ENCODE measurements at places on chromosomes 13 and 19. TPM values are rescaled to one million over a fixed set of nuclear protein-coding genes. Genes with fewer than 3 reads are reported as not detected.
A peak's percentile ranks its signal among the peaks of the same experiment; 100 is the strongest.

- no peaks in the 10 kb centered on the region for H3K27me3 ChIP-seq
- no peaks in the 10 kb centered on the region for H3K36me3 ChIP-seq
- H3K27ac ChIP-seq: no peak overlapping the region
- H3K4me1 ChIP-seq: peaks cover 24% of the 10 kb centered on the region
- peak; percentile 91 for DNase-seq
These were observed 49.5 kb downstream of the RFX2 start for GRCh38 chr19:6060600-6061375.

DNA sequence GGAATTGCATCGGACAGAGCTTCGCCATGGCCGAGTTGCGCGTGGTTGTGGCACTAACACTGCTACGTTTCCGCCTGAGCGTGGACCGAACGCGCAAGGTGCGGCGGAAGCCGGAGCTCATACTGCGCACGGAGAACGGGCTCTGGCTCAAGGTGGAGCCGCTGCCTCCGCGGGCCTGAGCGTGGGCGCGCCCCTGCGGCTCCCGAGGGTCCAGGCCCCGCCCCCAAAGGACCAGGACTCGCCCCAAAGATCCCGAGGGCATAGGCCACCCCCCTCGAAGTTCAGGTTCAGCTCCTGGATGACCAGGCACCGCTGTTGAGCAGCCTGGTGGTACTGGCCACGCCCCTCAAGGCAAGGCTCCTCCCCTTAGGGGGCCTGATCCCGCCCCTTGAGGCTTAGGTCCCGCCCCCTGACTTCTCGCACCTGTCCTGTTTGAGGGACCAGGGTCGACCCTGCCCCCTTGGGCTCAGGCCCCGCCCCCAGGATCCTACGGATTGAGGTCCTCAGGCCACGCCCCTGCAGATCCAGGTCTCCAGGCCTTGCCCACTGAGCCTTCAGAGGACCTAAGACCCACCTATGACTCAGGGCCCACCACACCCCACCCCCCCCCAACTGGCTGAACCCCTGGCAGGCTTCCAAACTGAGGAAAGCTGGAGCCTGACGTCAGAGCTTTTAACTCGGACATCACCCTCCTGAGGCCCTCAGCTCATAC, 43.1 kb downstream of the CYP4F22 start:
- H3K36me3 ChIP-seq: no peaks in the 10 kb centered on the region
- no peaks in the 10 kb centered on the region for H3K27me3 ChIP-seq
- H3K4me1 ChIP-seq: peaks cover 2% of the 10 kb centered on the region
- no peak overlapping the region for H3K4me3 ChIP-seq
- H3K27ac ChIP-seq: no peak overlapping the region
- no peak for DNase-seq

DNA sequence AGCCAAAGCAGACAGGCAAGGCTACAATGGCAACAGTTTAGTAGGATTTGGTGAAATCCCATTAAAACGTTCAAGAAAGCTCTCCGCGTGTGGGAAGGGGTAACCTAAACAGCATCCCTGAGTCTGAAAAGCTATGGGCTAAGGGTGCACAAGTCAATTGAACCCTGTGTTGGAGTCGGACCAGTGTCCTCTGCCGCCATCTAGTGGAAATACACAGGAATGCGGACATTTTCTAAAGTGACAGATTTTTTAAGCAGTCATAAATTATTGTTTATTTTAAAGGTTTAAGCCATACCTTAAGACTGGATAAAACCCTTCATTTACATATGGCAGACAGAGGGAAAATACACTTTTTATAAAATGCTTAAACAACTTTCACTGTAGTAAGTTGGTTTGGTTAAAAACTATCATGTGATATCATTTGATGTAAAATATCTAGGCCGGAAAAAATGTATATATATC, 26.5 kb upstream of the LSM14A start:
- H3K4me3 ChIP-seq: no peak overlapping the region
- no peaks in the 10 kb centered on the region for H3K36me3 ChIP-seq
- DNase-seq: peak; percentile 61
- H3K27ac ChIP-seq: no peak overlapping the region
- no peaks in the 10 kb centered on the region for H3K27me3 ChIP-seq
- H3K4me1 ChIP-seq: no peaks in the 10 kb centered on the region

DNA sequence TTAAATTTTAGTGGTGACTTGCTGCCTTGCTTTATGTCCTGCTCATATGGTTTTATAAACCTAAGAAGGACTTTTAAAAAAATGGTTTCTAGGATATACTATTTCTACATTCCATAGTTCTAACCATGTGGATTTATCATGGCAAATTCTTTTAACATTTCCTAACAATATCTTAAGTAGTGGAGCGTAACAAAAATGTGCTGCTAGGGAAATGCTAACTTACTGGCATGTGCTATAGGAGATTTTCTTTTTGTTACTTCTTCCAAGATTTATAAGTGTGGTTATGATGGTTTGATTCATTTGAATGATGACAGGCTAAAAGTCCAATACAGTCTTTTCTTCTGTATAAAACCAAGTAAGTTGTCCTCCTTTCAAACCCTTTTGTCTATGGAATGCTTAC, 713.7 kb downstream of the SLITRK1 start:
- H3K4me1 ChIP-seq: no peaks in the 10 kb centered on the region
- H3K27ac ChIP-seq: no peak overlapping the region
- no peak for DNase-seq
- H3K27me3 ChIP-seq: no peaks in the 10 kb centered on the region

DNA sequence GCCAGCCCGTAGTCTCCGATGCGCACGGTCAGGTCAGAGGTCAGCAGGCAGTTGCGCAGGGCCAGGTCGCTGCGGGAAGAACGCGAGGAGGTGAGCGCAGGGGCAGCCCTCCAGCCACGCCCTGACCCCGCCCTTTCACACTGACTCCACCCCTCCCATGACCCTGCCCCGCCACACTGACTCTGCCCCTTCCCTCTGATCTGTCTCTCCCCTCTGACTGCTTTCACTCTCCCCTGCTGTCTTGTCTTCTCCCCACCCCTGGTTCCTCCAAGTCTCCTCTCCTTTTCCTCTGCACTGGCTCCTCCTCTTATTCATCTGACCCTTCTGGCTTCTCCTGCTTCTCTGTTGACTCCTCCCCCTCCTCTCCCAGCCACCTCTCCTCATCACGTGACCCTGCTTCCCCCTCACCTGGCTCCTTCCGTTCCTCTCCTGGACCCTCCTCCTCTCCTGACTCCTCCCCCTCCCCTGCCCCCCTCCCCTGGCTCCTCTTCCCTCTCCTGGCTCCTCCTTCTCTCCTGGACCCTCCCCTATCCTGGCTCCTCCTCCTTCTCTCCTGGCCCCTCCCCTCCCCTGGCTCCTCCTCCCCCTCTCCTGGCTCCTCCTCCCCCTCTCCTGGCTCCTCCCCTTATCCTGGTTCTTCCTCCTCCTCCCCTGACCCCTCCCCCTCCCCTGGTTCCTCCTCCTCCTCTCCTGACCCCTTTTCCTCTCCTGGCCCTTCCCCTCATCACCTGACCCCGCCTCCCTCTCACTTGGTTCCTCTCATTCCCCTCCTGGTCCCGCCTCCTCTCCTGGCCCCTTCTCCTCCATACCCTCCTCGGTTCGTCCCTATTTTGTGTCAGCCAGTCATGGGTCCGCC, 9.9 kb downstream of the LMTK3 start:
- no peaks in the 10 kb centered on the region for H3K36me3 ChIP-seq
- H3K4me1 ChIP-seq: no peaks in the 10 kb centered on the region
- no peak overlapping the region for H3K27ac ChIP-seq
- DNase-seq: no peak

DNA sequence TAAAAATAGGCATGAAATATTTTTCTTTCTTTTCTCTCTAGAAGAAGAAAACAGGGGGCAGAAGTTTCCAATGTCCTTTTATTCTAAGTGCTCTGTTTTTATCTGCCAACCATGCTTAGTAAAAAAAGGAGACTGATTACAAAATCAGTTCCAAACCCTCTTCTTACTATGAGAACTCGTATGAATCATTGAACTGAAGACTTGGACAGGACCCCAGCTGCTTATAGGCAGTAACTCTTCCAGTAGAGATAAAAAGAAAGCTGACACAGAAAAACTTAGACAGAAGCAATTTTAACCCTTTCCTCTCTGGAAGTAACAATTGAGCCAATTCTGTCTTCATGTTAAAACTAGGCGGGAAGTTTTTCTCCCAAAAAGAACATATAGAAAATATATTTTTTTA, 24.5 kb upstream of the FREM2 start:
- H3K4me3 ChIP-seq: no peak overlapping the region
- H3K4me1 ChIP-seq: no peaks in the 10 kb centered on the region
- no peak overlapping the region for H3K27ac ChIP-seq
- H3K27me3 ChIP-seq: no peaks in the 10 kb centered on the region

- H3K4me1 ChIP-seq: no peaks in the 10 kb centered on the region
- no peak for DNase-seq
- H3K27ac ChIP-seq: no peak overlapping the region
These were observed 96.7 kb upstream of the CLDN10 start for GRCh38 chr13:95455782-95456181.

DNA sequence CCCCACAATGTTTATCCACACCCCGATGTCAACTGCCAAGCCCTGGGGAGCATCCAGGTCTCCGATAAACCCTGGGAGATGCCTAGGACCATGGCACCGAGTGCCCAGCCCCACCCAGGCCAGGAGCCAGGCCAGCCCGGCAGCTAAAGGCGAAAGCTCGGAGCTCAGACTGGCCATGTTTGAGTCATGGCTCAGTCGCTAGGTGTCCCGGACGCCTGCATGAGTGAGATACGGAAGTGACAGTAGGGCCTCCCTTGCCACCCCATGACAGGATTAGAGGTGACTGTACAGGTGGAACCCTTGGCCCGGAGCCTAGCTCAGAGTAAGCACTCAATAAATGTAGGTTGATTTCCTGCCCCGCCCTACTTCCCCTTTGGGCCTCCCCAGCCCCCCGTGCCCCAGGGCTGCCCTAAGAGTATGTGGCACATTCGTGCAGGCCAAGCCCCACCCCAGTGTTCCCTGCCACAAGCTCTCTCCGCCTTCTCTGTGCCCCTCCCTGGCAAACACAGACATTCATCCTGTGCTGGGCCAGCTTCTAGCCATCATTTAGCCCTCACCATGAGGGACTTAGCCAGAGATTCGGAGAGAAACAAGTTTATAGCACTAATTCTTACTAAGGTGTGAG, 5.8 kb upstream of the TPM4 start:
- DNase-seq: no peak
- peaks cover 2% of the 10 kb centered on the region for H3K36me3 ChIP-seq
- peak overlapping the region; percentile 77 for H3K4me3 ChIP-seq
- peaks cover 7% of the 10 kb centered on the region for H3K4me1 ChIP-seq

DNA sequence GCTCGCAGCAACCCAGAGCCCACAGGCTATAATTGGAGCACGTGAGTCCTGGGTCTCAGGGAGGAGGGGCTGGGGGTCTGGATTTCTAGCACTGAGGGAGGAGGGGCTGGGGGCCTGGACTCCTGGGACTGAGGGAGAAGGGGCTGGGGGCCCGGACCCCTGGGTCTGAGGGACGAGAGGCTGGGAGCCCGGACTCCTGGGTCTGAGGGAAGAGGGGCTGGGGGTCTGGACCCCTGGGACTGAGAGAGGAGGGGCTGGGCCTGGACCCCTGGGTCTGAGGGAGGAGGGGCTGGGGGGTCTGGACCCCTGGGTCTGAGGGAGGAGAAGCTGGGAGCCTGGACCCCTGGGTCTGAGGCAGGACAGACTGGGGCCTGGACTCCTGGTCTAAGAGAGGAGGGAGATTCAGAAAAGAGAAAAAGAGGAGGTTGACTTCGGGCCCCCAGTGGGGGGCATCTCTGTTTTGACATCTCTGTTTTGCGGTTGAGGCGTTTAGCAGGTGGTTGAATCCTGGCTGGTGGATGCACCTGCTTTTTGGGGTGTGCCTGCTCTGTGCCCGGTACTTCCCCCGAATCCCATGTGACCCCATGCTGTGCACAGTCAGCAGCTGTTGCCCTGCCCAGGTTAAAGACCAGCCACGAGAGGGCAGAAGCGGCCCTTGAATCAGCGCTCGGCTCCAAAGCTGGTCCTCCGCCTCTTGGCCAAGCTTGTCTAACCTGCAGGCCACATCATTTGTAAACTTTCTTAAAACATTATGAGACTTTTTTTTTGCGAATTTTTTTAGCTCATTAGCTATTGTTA, 10.5 kb downstream of the PVR start:
- peak; percentile 55 for DNase-seq
- no peak overlapping the region for H3K4me3 ChIP-seq
- no peaks in the 10 kb centered on the region for H3K4me1 ChIP-seq
- no peak overlapping the region for H3K27ac ChIP-seq

- H3K4me3 ChIP-seq: no peak overlapping the region
- no peak overlapping the region for H3K27ac ChIP-seq
- H3K36me3 ChIP-seq: no peaks in the 10 kb centered on the region
These were observed 55.8 kb upstream of the NBEA start for GRCh38 chr13:34886121-34886875.

DNA sequence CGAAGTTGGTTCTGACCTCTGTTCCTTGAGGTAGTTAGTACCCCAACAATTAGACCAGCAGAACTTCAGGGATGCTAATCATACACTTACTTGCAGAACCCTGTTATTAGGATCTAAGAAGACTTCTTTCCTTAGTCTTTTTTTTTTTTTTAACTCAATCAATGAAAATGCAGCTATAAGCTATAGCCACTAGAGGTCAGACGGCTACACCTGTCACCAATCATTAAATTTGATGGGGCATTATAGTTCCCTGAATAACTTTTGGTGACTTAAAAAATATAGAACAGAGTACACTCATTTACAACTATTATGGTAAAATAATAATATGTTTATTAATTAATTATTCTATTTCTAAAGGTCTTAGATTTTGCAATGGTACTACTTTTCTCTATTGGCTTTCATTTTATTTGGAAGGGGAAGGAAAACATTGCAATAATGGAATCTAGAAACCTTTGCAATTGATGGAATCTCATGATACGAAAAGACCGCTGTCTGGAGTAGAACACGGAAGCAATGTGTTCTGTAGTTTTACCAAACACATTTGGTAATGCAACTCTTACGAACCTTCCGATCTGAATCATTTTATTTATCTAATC, 483.2 kb downstream of the DIAPH3 start:
- H3K27me3 ChIP-seq: no peaks in the 10 kb centered on the region
- peak; percentile 14 for DNase-seq
- H3K36me3 ChIP-seq: no peaks in the 10 kb centered on the region

DNA sequence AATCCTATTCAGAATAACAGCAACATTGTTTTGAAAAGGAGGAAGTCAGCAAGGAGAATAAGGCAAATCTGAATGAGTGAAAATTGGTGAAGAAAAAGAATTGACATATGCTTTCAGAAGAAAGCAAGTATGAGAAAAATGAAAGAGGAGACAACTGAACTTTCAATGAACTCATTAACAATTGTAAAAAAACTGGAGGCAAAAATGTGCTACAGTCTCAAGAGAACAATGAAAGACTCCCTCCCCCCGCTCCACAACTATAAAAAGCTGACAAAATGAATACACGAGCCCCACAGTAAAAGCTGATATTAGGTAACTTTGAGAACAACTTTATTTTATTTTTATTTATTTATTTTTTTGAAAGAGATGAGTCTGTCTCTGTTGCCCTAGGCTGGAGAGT, 373.1 kb downstream of the DIAPH3 start:
- H3K36me3 ChIP-seq: no peaks in the 10 kb centered on the region
- peak; percentile 67 for DNase-seq
- no peak overlapping the region for H3K4me3 ChIP-seq
- H3K27ac ChIP-seq: no peak overlapping the region
- H3K4me1 ChIP-seq: no peaks in the 10 kb centered on the region
- H3K27me3 ChIP-seq: no peaks in the 10 kb centered on the region

Gene SSC5D
- 19.3 TPM for total RNA-seq

Gene MADCAM1
- 0.26 TPM for total RNA-seq

Gene GARRE1
- total RNA-seq: 8.5 TPM
